ENCODE measurements at places on chromosomes 1 and 21. TPM values are rescaled to one million over a fixed set of nuclear protein-coding genes. Genes with fewer than 3 reads are reported as not detected.

Gene TEDDM1
- total RNA-seq: not detected

Gene SH3D21
- 1.9 TPM for total RNA-seq

Gene C1QA
- 0.82 TPM for total RNA-seq

Gene TDRKH
- 12.0 TPM for total RNA-seq

Gene BCAR3
- 93.3 TPM for total RNA-seq

Gene HSPA6
- not detected for total RNA-seq

Gene RAB7B
- total RNA-seq: 0.13 TPM

Gene DENND2D
- total RNA-seq: 13.2 TPM

Gene KPRP
- not detected for total RNA-seq

Gene UBL4B
- total RNA-seq: not detected

Gene ACTL8
- total RNA-seq: 0.17 TPM

Gene GSTM5
- total RNA-seq: not detected

Gene CELA3A
- total RNA-seq: not detected

Gene TMEM82
- total RNA-seq: not detected

Gene LDLRAD1
- total RNA-seq: not detected

Gene PRAMEF26
- total RNA-seq: not detected

Measured in kidney epithelial cell (primary cell).